ENCODE measurements at places on chromosomes 2 and 18.
A peak's percentile ranks its signal among the peaks of the same experiment; 100 is the strongest.

DNA sequence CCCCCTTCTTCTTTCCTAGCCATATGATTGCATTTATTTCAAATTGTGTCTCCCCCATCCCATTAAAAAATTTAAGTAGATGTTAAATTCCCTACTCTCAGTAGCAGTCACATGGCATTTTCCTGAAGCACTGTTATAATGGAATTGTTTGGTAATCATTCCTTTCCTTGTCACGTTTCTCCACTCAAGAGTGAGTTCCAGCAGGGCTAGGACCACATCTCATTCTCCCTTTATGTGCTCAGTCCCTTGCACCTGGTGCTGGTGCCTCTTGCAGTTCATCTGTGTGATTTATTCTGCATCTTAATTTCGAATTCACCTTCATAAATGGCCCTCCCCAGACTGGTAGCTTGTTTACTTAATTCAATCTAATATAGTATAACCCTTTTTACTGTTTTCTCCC is 70.3 kb upstream of the NOSTRIN start:
- DNase-seq = no peak

GRCh38 chr2:200471928-200472645 is 37.8 kb downstream of the KCTD18 start:
- no peak for DNase-seq

DNA sequence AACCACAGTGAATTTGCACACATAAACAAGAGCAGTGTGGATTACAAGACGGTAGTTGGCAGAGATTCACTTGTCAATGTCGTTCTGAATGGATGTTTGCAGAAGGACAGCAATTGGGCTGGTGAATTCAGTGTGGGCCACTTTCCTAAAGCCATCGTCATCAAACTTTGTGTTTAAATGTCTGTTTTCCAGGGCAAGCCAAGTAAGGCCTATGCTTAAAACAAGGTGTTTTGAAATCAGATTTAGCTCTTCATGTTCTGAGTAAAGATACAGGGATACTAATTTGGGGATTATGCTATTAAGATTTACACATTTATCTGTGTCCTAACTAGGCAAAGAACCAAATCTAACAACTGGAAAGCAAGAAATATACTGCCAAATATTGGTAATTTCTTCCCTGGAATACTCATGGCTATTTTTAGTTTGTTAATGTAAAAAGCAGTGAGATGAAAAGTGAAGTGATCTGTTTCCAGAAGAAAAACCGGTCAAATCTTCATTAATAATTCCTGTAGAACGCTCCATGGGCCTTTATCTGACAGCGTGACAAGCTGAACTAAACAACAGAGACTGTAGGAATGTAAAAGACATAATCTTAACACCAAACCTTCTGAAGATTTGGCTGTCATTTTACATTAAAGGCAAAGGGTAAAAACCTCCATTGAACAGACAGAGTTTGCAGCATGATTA is 175.7 kb downstream of the ICOS start:
- no peak for DNase-seq

DNA sequence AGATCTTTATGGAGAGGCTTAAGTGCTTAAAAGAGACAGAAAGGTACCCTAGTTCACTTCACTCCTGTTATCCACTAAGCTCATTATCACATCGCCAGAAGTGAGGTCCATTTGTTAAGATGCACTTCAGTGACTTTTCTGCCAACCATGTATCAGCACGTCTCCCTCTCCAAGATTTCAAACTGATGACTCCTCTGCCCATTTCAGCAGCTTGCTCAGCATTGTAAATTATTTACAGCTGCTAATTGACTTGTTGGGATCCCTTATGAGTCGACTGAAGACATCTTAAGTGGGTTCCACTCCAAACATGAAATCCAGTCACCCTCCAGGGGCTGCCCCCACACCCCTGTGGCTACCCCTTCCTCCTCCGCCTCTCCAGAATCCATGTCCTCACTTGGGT is 37.3 kb downstream of the DIPK1C start:
- no peak for DNase-seq

DNA sequence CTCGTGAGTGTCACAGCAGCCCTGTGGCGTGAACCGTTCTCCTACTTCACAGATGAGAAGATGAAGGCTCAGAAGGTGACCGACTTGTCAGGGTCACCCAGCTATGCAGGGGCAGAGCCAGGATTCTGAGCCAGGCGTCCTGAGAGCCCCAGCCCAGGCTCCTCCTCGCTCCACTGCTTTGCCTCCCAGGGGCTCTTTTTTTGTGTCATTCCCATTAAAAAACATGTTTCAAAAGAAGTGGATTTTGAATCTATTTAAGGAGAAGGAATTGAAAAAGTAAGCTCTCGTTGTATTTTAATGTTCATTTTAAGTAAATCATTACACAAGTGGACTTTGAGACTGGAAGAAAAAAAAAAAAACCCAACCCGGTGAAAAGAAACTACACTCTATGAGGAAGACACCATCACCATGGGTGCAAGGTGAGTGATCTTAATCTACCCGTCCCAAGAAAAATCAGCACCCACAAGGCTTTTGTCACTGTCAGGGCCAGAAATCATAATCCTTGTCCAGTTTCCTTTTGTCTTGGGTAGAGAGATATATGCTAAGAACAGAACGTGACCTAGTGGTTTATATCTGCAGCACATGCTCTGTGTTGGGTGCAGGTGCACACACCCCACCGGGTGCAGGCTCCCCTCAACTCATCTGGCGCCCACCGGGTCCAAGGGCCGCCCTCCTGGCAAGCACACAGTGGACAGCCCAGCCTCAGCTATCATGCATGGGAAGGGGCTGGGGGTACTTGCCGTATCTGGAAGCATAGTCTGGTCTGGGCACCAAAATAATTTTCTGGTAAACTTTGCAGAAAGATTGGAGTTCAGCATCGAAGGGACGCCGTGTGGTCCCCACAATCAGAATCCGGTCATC is 73.5 kb upstream of the ASB18 start:
- no peak for DNase-seq

DNA sequence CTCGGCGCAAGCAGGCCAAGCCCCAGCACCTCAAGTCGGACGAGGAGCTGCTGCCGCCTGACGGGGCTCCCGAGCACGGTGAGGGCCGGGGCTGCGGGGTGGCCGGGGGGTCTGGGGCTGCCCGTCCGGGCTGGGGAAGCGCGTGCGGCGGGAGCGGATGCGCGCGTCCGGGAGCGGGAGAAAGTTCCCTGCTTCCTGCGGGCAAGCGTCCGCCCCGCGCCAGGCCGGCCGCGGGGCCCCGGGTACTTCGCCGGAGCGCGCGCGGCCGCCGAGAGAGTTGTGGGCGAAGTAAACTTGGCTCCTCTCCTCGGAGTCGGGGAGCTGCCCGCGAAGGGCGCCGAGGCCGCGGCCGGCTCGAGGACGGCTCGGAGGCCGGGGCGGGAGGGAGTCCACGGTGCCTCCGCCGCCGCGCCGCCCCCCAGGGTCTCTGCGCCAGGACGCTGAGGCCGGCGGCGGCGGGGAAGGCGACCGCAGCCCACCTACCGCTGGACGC is 707 bp downstream of the SALL3 start:
- DNase-seq = no peak

- DNase-seq = no peak
These were observed 542.8 kb downstream of the IRS1 start for GRCh38 chr2:226256709-226257376.

DNA sequence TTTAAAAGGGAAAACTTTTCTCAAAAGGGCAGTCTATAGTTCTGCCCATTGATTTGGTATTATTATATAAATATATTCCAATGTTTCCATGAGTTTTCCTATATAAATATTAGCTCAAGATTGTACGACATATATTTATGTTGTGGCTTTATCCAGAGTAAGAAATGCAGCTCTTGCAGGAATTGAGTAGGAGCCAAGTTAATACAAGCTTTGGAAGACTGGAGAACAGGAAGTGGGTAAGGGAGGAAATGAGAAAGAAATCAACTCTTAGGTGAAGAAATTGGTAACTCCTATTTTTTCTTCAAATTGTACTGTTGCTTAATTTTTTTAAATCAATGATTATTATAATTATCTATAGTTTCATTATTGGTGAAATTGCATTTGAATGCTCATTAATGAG is 105.4 kb upstream of the FAM117B start:
- no peak for DNase-seq

- no peak for DNase-seq
These were observed 19.5 kb downstream of the CNOT11 start for GRCh38 chr2:101272045-101272784.

GRCh38 chr2:160375802-160376469 is 117.7 kb downstream of the RBMS1 start:
- DNase-seq = no peak

GRCh38 chr2:10135296-10136089 is 13.0 kb downstream of the RRM2 start:
- DNase-seq = no peak

DNA sequence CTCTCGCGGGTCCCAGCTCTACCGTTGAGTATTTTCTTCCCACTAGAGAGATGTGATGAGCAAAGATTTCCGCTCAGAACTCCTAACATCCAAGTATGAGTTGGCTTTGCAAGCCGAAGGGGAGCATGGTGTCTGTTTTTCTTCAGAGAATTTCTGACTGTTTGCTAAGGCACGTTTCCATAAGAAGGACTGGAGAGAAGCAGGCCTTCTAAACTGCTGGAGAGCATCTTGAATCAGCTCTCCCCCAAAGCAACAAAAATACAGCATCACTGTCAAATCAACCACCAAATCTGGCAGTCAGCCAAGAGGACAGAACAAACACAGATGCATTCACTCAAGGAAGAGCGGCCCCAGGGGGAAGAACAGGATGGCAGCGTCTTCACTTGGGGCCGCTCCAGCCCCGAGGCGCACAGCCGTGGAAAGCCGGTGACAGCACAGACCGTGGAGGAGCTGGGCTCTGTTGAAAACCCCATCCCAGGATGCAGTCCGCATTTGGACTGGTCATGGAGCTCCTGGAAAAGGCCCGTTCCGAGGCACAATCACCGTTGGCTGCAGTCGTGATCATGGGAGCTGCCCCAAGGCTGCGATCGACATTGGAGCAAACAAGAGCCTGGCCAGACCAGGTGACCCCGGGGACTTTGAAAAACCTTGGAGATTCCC is 101.4 kb downstream of the NFATC1 start:
- DNase-seq = no peak

- no peak for DNase-seq
These were observed 63.3 kb upstream of the TMEM182 start for GRCh38 chr2:102698369-102699111.

DNA sequence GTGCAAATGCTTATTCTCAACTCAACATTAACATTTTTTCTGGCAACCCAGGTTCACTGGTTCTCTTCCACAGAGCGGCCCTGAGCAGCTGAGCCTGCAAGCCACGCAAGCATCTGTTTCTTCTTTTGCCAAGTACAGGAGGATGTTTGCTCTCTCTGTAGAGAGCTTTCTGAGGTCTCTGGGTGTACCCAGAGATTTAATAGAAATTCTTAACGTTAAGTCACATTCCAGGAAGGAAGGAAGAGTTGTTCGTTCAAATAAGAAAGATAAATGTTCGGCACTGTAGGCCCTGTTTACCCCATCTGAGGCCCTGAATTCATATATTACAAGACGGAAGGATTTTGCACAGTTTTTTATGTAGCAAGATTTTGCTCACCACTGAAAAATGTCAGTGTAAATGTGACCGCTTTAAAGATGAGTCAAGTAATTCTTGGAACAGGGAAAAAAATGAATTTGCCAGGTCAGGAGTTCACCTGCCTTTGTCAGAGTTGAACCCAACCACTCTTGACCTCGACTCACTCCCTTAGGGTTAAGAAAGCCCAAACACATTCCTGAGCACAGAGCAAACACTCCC is 30.1 kb downstream of the KCTD18 start:
- no peak for DNase-seq

GRCh38 chr2:46909771-46910419 is 5.7 kb downstream of the MCFD2 start:
- no peak for DNase-seq

DNA sequence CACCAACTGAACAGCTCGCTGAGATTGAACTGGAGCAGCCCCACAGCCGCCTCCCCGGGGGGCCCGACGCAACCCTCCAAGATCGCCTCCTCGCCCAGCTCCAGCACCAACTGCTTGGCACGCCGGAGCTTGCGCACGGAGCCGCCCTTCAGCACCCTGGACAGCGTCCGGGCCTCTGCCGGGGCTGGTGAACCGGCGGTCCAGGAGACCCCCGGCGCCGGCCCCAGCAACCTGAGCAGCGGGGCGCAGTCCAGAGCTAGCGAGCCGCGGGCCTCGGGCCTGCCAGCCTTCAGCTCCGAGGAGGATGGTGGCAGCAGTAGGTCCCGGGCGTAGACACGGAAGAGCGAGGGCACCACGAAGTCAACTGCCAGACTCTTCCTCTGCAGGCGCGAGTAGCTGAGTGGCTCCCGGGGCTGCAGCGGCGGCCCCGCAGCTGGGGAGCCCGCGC is 1.2 kb downstream of the ALK start:
- peak; percentile 19 for DNase-seq

DNA sequence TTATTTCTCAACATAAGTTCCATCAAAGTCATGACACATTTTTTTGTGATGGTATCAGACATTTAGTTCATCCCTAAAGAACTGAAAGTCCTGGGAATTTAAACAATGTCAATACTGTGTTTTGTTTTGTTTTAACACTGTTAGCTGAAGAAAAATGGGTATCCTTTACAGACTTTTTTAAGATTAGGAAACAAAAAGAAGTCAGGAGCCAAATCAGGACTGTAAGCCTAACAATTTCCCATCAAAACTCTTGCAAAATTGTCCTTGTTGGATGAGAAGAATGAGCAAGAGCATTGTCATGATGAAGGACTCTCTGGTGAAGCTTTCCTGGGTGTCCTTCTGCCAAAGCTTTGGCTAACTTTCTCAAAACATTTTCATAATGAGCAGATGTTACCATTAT is 69.4 kb downstream of the SRD5A2 start:
- no peak for DNase-seq

GRCh38 chr18:36744261-36744876 is 84.4 kb downstream of the TPGS2 start:
- no peak for DNase-seq

DNA sequence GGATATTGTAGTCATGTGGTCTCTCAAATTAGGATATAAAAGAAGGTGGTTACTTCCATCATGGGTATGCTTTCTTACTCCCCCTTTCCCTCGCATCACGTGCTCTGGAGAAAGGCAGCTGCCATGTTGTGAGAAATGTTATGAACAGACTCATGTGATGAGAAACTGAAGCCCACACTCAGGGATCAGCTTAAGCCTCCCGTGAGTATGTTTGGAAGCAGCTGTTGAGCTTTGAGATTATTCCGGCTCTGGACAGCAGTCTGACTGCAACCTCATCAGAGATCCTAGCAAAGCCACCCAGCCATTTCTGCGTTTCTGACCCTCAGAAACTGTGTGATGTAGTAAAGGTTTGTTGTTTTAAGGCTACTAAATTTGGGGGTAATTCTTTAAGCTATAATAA is 700.1 kb downstream of the ADCYAP1 start:
- DNase-seq = no peak

GRCh38 chr2:196887431-196887830 is 39.1 kb downstream of the PGAP1 start:
- no peak for DNase-seq
